ENCODE measurements at places on chromosomes 4 and X.
A peak's percentile ranks its signal among the peaks of the same experiment; 100 is the strongest.

DNA sequence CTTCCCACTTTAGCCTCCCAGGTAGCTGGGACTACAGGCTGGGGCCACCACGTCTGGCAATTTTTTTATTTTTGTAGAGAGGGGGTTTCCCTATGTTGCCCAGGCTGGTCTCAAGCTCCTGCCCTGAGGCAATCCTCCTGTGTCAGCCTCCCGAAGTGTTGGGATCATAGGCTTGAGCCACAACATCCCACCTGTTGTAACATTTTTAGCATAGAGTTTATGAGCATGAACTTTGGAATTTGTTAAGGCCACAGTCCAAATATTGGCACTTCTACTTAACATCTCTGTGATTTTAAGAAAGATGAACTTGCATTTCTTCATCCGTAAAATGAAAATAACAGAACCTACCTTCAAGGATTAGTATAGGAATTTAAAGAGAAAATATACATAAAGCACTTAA, 445.6 kb downstream of the IQCM start:
- no peak for DNase-seq

DNA sequence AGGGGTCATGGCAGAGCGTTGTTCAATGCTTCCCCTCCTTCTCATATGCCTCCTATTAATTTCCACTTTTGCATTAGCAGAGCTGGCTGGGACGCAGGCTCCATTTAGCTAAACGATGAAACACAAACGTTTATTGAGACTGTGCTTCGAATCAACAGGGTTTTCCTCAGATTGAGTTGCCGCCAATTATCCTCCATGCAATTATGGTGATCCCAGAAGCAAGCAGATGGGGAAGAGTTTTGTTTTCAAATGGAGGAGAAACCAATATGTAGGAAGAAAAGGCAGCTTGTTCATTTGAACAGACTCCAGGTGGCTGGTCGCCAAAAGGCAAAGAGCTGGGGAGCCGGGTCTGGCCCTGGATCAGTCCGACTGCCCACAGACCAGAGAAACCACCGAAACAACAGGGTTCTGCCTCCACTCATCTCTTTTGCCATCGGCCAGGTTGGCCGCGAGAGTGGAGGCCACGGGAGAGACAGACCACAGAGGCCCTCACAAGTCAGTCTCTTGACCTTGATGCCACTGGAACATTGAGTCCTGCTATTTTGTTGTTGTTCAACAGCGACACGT, 184.8 kb downstream of the GBA3 start:
- DNase-seq = no peak

GRCh38 chrX:40265936-40266335, 168.2 kb upstream of the BCOR start:
- no peak for DNase-seq

DNA sequence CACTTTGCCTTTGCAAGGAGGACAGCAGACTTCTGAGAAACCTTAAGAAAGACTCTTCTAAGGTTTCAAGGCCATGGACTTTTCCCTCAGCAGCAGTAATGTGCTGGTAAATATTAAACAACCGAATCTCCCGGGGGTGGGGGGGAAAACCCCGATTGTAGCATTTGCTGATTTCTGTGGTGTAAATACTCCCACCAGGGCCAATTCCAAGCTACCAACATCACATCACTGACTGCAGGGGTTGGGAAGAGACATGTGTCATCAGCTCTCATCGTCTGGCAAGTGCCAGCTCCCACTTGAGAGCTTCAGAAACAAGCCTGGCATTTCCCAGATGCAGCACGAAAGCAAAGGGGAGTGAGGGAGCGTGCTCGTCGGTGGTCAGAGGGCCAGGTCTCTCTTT, 101.2 kb downstream of the BCOR start:
- DNase-seq = no peak

- DNase-seq = no peak
These were observed at the start of gene FGFR3 for GRCh38 chr4:1792832-1793495. TSS of gene FGFR3 (plus strand) at chr4:1793293. CDS start at chr4:1793935, 642 bp downstream.

DNA sequence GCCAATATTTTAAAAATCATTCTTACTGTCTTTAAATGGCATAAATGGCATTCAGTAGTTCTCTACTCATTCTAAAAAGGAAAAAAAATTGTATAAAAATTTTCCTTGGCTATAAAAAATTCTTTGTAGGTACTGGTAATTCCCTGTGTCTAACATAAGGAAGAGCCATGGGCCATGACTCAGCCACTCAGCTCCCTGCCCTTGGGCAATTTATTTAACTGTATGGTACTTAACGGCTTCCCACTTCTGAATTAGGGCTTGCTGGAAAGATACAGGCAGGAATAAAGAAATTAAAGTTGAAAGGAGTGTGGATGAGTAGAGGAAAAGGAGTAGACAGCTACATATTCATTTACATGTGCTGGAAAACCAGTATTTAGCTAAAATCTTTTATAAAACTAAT, 30.6 kb downstream of the ABHD18 start:
- DNase-seq = no peak

GRCh38 chr4:115259642-115260041, 146.2 kb upstream of the NDST4 start:
- DNase-seq = no peak

DNA sequence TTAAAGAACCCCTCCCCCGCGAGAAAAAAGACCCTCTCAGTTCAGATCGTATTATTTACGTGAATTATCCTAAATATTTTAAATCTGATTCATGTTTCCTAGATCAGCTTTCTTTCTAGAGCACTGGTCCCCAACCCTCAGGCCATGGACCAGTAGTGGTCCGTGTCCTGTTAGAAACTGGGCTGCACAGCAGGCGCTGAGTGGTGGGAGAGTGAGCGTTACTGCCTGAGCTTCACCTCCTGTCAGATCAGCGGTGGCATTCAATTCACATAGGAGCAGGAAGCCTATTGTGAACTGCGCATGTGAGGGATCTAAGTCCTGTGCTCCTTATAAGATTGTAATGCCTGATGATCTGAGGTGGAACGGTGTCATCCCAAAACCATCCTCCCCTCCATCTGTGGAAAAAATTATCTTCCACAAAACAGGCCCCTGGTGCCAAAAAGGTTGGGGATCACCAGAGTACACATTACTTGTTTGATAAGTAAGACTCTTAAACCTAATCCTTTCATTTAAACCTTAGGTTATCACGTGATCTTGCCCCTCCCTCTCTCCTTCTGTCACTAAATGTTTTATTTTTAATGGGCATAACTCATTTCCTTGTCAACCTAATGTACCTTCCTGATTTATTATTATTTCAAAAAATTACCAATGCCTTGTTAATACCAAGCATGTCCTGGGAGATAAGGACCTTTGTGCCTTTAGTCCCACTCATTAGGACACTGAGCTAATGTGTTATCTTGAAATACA, 442.9 kb downstream of the TLL1 start:
- DNase-seq = no peak

GRCh38 chrX:15165832-15166231, 104.1 kb downstream of the ASB9 start:
- no peak for DNase-seq

GRCh38 chrX:108712886-108713285, 23.5 kb downstream of the IRS4 start:
- DNase-seq = no peak

DNA sequence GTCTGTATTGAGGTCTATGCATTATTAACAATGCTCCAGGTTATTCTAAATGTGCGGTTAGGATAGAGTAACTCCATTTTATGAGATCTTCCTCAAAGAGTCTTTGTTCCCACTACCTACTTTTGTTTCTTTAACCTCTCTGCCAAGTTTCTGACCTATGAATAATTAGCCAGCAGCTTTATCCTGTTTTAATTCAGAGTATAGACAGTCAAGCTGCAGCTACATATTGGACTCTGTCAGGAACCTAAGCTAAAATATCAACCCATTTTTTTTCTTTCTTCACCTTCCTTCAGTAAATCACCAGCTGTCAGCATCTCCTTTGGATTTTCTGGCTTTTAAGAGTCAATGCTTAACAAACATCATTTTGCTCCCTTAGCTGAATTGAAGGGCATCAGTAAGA, 72.3 kb downstream of the TMEM47 start:
- DNase-seq = no peak

GRCh38 chrX:135596495-135596894, 76.0 kb downstream of the INTS6L start:
- DNase-seq = peak; percentile 30

GRCh38 chr4:39045827-39046221, 13.6 kb upstream of the TMEM156 start:
- peak; percentile 12 for DNase-seq

- DNase-seq = no peak
These were observed 275.2 kb downstream of the QDPR start for GRCh38 chr4:17236686-17237085.

DNA sequence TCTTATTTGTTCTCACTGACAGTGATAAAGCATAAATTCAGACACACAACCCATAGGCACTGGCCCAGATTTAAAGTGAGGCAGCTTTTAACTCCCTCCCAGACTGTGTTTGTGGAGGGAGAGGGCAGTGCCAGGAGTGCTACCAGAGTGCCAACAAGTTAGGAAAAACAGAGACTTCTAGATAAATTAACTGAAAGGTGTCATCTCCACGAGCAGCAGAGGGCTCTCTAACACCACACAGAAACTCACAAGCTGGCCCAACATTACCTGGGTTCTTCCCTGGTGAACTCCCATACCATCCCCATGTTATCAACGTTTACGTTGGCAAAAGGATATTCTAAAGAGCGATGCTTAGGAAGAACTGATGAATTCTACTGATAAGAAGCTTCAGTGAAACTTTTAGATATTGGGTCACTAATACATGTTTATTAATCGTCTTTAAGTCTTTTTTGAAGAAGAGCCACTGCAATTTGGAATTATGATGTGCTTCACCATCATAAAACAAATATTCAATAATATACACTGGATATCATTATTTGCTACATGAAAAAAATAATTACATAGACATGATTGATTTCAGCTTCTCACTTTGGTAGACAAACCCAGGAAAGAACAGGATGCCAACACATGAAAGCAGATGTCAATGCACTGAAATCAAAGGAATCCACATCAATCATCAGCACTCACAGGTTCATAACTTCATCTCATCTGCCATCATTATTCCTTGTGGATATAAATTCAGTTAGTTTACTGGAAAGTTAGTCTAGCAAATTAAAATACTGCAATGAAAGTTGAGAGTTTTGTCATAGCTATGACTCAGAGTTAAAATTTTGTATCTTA, 121.2 kb upstream of the NAP1L5 start:
- DNase-seq = peak; percentile 67

DNA sequence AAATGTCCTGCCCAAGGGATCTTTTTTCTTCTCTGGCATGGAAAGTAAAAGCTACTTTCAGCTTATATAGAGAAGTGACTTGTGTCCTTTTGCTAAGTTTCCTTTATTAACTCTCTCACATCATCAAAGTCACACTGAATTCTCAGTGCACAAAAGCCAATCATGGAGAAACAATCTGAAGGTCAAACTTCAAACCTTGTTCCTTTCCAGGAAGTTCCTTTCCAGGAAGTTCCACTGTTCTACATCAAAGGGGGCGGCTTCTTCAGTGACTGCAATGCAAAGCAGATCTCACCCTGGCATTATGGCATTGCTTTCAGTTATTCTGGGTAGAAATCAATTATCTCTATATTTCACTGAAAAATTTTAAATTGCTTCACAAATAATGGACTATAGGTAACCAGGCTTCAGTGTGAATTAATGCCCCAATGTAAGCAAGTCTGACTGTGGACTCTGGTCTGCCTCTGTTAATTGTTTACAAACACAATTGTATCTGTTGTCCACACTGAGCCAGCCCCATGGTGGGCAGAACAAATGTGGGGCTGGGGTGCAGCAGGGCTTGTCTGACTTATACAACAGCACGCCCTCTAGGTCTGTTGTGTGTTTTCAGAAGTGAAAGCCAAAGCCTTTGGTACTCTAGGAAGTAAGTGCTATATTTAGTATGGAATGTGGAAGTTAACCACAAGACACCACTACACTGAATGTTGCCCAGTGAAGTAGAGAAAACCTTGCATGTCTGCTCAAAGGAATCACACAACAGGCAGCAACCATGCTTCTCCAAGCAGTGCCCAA, 98.8 kb downstream of the CDS1 start:
- no peak for DNase-seq

- no peak for DNase-seq
These were observed 41.5 kb downstream of the EFNB1 start for GRCh38 chrX:68870357-68870756.

DNA sequence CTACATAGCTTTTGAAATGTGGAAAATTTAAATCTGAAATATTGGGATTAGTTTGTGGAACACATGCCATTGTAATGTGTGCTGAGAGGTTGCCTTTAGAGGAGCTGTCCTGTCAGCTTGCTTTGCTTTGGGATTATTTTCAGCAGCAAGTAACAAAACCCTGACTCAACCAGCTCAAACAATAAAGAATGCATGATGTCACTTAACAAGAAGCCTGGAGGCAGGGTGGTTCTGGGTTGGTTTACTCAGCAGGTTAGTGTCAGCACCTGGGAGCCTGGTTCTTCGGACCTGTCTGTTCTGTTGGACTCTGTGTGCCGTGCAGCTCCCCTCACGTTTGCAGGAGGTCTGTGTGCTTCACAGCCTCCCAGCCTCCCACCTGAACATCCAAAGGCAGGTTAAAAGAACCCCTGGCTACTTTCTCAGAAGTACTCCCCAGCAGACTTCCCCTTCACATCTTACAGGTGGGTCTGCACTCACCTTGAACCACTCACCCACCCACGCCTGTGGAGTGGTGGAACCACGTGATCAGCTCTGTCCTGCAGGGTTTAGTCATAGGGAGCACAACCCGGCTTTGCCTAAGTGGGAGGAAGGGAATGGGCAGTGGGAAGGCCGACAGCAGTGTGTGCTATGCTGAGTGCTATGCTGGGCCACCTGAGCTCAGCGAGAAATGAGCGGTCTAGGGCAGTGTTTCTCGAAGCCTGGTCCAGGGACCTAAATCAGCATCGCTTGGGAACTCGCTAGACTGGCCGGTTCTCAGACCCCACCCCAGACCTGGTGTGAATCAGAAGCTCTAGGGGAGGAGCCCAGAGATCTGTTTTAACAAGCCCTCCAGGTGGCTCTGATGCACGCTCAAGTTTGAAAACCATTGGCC, 20.4 kb downstream of the TMEM131L start:
- peak; percentile 32 for DNase-seq

- no peak for DNase-seq
These were observed 30.0 kb downstream of the TRMT44 start for GRCh38 chr4:8470451-8471024.

DNA sequence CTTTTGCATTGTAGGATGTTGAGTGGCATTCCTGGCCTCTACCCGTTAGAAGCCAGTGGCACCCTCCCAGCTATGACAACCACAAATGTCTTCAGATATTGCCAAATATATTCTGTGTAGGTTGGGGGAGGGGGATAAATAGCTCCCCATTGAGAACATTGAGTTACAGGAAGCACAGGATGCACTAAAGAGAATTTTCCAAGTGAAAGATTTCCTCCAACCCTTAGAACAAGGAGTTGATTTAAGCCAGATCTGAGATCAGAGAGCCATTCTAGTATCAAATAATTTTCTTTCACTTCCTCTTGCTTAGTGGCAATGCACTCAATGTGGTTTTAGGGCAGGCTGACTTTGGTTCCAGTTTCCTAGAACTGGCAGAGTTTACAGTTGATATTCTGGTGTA, 436.6 kb downstream of the C4orf33 start:
- no peak for DNase-seq

- DNase-seq = no peak
These were observed 130.6 kb upstream of the FAT1 start for GRCh38 chr4:186854256-186854655.
